ENCODE measurements at places on chromosomes 3 and 15.

DNA sequence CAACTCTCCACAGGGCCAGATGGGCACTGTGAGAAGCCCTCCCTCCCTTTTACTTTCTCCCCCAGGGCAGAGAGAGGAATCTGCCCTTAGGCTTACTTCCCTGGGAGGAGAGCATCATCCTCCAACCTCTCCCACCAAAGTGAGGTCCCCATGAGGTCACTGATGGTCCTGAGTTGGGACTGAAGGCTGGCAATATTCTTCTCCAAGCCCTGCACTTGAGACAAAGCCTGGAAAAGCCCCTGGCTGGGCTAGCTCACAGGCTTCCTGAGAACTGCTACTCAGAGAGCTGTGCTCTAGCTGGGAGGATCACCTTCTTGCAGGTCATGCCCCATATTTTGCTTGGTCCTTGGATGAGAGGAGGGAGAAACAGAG, 110.0 kb upstream of the MEF2A start:
- DNase-seq, result no peak

GRCh38 chr3:13032206-13032605, 41.0 kb downstream of the IQSEC1 start:
- DNase-seq, result no peak

DNA sequence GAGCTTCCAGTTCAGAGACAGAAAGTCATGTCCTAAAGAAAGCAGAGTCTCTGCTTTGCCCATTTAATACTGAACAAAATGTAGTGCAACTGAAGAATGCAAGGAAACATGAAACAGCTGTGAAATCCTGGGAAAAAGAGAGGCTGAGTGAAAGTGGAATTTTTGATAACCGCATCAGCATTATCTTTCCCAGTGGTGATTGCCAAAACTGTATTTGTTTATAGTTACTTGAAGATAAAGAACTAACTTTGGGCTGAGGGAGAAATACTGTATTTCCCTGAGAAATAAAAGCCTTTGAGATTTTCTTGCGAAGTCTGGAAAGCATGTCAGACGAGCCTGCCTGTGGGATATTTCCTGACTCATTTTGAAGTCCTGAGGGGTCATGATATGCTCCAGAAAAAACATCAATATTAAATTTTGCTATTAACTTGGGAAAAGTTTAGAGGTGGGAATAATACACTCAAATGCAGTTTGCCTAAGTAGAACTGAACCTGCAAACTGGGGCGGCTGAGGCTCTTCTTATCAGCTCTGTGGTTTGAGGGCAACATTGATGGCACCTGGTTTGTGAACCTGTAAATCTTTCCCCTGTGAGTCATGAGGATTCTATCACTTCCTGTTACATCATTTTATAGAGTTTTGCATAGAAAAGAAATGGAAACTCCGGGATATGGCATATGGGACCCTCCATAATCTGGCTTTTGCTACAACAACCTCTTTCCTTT, 855.3 kb downstream of the MCTP2 start:
- no peak for DNase-seq

- DNase-seq, result no peak
These were observed 173.0 kb upstream of the ROBO2 start for GRCh38 chr3:76866729-76867408.

DNA sequence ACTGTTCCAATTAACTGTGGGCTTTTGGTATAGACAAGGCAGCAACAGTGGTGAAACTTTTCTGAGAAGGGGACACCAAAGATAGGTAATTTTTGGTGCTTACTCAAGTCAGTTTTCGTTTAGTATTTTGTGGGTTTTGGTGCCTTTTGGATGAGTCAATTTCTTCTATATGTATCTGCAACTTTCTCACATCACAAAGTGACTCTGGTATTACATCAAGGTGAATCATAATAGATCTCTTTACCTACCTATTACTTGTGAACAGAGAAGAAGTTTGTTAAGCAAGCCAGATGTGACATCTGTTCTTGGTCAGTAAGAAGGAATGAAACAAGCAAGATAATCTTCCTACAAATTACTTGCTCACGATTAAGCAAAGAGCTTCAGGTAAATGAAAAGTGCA, 732.4 kb upstream of the DPPA4 start:
- no peak for DNase-seq

DNA sequence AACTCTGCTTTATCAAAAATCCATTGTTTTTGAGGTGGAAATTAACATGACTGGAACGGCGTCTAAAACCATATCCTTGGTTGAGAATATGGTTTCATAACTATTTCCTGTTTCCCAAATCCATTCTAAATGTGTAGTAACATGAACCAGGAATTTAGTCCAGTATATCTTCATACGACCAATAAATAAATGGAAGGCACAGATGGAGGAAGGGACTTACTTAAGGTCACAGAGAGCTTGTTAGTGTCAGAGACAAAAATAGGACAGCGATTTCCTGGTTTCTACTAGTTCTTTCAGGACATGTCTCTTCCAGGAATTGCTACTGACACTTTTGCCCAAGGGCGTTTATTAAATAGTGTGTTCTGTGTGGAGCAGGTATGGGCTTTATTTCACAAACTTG, 41.2 kb downstream of the HES1 start:
- no peak for DNase-seq

- DNase-seq, result no peak
These were observed 16.5 kb downstream of the POLQ start for GRCh38 chr3:121529308-121529707.

DNA sequence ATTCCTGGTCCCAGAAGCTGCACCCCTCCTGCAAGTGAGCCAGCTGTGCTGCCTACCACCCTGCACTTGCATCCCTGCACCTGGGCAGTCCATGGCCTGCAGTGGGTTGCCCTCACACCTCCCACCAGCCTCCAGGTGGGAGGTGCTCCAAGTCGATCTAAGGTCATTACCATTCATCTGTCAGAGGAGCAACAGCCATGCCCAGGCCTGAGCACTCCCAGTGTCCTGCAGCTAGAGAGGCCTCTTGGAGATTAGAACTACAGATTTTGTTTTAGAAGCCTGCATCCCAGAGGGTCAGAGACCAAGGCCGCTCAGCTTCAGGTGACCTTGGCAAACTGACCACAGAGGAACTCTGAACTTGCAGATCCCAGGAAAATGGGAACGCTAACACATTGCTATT, 9.0 kb upstream of the ZXDC start:
- no peak for DNase-seq

- no peak for DNase-seq
These were observed 142.7 kb downstream of the ULK4 start for GRCh38 chr3:41819236-41819635.

DNA sequence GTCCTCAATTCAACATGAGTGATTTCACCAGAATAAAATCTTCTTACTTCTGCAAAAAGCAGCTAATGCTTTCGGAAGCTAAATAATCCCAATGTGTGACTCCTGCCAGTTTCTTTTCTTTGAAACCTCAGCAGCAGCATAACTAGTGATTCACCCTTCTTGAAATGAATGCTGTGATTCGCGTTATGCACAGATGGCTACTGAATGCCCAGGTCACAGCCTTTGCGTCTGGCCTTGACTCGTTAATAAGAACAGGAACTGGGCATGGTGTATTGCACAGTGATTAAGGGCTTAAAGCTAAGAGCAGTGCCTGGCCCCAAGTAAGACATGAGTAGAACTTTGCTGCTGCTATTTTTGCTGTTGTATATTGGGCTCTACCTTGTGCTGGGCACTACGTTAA, 19.0 kb downstream of the CGNL1 start:
- DNase-seq, result no peak

GRCh38 chr3:113247675-113248458, 36.5 kb downstream of the BOC start:
- DNase-seq, result no peak

- DNase-seq, result no peak
These were observed 34.5 kb upstream of the NFKBIZ start for GRCh38 chr3:101814835-101815234.
